Right lung (tissue), 10 donors: ENCODE measurements at places on chromosomes 1 and 21. TPM values are rescaled to one million over a fixed set of nuclear protein-coding genes. Genes with fewer than 3 reads are reported as not detected.

GRCh38 chr21:42062236-42063022 lies 8.7 kb upstream of the UMODL1 start:
- no peak for DNase-seq

ID3 gene
- polyA plus RNA-seq = 163 TPM

DNA sequence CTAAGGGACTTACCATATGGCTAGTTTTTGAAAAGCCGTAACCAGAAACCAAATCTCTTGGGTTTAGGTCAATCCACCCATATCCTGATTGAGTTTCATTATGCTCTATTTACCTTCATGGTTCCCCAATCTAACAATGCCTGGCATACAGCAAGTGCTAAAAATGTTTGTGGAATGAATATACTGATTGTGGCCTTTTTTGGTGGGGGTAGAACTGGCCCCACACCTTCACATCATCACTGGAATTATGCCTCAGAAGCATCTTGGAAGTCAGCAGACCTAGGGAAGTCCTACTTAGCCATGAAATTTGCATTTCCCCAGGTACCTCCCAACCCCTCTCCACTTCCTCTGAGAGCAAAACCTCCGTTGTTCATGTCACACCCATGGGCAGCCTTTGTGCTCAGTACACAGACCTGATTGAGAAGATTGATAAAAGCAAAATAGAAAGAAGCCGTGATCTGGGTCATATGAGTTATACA lies 17.8 kb upstream of the SLAMF1 start:
- DNase-seq = no peak

DNA sequence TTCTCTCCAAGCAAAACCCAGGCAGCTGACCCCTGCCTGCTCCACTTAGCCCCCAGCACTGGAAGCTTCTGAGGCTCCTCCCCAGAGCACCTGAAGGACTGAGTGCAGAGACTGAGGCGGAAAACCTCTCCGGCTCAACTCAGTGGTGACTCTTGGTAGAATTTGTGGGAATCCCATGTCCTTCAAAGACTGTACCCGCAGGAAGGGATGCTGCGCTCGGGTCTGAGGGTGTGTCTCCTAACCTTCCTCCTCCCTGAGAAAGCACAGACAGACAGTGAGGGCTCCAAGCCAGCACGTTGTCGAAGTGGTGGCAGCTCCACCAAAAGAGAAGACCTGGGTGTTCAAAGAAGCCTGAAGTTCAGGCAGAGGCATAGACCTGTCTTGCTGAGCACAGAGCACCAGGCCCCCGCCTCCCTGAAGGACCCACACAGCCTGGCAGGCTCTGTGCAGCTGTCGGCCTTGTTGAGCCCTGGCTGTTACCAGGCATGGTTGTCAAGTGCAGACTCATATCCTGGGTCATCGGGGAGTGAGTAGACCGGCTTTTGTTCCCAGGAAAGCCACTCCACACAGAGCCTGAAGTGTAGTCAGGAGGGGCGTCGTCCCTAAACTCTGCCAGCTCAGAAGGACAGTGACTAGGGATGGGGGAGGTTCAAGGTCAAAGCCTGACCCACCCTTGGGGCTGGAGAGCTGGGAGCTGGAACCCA lies 36.7 kb downstream of the CSMD2 start:
- DNase-seq = no peak

- no peak for DNase-seq
These were observed 3.0 kb downstream of the VASH2 start for GRCh38 chr1:212953321-212953720.

DNA sequence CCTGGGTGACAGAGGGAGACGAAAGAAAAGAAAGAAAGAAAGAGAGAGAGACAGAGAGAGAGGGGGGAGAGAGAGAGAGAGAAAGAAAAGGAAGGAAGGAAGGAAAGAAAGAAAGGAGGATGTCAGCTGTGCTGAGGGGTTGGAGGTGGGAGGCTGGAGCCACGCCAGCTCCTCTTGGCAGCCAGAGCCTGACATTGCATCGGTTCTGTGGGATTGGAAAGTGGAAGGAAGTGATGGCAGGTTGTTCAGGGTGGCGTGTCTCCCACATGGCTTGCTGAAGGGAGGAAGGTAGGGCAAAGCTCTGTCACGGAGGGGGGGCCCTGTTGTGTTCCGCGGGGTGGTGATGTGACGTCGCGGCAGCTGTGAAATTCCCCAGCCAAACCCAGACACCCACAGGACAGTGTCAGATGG lies 30.7 kb downstream of the EIF2D start:
- DNase-seq = no peak

DNA sequence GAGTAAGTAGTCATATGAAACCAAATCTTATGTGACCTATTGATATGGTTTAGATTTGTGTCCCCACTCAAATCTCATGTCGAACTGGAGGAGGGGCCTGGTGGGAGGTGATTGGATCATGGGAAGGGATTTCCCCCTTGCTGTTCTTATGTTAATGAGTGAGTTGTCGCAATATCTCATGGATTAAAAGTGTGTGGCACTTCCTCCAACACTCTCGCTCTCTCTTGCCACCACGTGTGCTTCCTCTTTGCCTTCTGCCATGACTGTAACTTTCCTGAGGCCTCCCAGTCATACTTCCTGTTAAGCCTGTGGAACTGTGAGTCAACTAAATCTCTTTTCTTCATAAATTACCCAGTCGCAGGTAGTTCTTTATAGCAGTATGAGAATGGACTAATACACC lies 241.2 kb downstream of the RGS7 start:
- DNase-seq = no peak

DNA sequence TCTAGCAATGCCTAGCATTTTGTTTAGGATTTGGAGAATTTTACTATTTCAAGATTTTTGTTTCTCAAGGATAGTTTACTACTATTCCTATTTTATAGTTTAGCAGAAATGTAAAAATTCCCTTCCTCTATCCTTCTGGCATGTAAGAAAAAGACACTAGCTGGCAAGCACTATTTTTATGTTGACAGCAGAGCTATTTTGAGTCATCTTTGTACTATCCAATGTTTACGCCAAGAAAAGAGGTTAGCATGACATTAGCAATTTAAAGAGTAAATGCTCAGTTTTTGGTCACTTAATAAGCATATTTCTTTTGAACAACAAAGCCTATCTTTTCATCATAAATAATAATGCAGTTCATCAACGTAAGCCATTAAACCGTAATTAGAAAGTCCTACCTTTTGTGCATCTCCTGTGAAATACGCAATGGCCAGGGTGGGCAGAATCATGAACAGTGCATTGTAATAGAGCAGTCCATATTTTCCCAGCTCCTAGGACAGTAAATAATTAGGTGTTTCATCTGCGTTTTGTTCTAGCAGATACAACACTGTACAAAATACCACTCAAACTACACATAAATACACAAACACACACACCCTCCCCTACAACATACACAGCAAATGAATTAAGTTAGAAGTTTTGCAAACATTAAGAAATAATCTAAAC lies 12.0 kb downstream of the SLC35D1 start:
- DNase-seq = no peak

- DNase-seq = no peak
These were observed 381.6 kb downstream of the SIPA1L2 start for GRCh38 chr1:232248276-232248820.

MNDA gene
- 4.8 TPM for polyA plus RNA-seq

DNA sequence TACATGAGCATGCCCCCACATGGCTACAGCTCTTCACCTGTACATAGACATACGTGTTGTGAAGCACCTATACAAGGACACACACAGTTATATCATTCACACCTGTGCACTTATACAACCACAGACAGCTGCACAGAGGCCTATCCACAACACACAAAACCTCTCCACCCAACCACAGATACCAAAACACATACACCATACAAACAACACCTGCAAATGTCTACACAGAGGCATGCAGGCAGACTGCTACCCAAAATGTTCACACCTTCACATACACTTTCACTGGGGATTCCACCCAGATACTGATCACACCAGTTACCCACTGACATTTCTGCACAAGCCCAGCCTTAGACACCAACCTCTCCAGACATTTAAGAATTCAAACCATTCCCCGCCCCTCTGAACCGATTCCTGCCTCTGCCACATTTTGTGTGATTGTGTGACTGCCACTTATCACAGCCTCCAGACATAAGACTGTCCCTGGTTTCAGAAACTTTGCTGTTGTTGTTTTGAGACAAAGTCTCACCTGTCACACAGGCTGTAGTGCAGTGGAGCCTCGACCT lies 2.0 kb downstream of the C1orf232 start:
- no peak for DNase-seq

GRCh38 chr1:198929961-198930599 lies 291.2 kb downstream of the PTPRC start:
- no peak for DNase-seq

KIF21B gene
- 7.6 TPM for polyA plus RNA-seq

- DNase-seq = no peak
These were observed 288.3 kb upstream of the ADGRL2 start for GRCh38 chr1:81512252-81513003.

OLIG2 gene
- polyA plus RNA-seq = not detected

TSPAN1 gene
- polyA plus RNA-seq = 2.0 TPM

GRCh38 chr1:59195151-59195550 lies 101.7 kb upstream of the FGGY start:
- no peak for DNase-seq

DNA sequence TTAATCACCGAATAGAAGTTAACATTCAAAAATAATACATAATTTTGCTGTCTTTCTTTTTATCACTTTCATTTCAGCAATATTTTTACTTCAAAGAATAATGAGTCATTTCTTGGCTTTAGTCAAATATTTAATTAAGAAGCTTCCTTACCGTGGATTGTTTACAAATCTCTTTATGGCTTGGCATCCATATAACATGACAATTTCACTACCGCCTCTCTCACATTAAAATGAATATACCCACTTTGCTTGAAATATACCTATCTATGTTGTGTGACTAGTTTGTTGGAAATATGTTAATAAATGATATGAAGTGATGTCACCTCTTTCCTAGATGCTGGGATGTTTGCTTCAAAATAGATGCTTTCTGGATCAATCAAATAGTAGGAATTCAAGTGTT lies 1203.9 kb downstream of the AMY1C start:
- DNase-seq = no peak

DNA sequence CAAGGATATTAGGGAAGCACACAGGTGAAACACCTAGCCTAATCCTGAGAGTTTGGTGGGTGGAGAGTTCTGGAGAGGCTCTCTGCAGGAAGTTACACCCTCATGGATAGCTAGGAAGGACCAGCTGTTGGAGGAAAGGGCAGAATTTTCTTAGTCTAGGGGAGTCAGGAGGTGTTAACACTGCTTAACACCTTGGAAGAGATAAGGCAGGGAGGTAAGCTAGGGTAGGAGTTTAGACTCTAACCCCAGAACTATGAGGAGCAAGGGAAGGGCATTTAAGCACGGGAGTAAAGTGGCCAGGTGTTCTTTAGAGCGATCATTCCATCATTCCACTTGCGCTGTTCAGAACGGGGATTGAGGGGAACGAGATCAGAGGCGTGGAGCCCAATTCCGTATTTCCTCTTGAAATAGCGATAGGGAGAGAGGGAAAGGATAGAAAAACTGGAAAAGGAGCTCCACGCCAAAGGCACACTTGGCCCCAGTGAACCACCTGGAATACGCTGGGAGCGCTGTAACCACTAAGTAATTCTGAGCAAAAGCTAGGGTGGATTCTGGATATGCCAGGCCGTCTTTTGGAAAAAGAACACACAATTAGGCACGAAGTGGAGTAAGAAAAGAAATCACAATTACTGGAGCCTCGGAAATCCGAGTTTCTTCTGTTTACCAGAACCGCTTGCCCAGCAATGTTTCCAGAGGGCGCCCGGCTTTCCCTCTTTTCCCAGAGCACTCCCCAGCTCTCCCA lies 1.5 kb upstream of the GPR137B start:
- DNase-seq = peak; percentile 9

DNA sequence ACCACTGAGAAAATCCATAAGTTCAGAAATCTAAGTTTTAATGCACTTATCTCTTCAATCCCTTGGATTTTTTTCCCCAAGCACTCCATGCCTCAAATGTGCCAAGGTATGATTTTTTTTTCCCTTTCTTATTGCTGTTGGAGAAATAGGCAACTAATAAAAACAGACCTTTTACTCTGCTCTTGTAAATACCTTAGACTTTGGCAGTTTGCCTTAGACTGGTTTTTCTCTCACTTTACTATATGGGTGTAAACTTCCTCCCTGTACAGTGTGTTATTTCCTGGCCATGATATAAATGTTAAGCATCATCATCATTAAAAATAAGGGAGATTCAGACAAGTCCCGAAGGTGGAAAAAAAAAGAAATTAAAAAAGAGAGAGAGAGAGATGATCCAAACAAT lies 65.7 kb downstream of the LRRC8C start:
- DNase-seq = no peak

SPRR2G gene
- not detected for polyA plus RNA-seq

- no peak for DNase-seq
These were observed 15.8 kb downstream of the PROK1 start for GRCh38 chr1:110466646-110467280.

MROH9 gene
- 1.2 TPM for polyA plus RNA-seq

APOBEC4 gene
- polyA plus RNA-seq = 1.3 TPM

IL20 gene
- not detected for polyA plus RNA-seq

- DNase-seq = no peak
These were observed 49.8 kb upstream of the H6PD start for GRCh38 chr1:9184749-9185148.

GRCh38 chr1:54335011-54335754 lies 71.0 kb downstream of the SSBP3 start:
- DNase-seq = peak; percentile 67

- DNase-seq = no peak
These were observed 143.9 kb upstream of the FMN2 start for GRCh38 chr1:239947801-239948200.

DNA sequence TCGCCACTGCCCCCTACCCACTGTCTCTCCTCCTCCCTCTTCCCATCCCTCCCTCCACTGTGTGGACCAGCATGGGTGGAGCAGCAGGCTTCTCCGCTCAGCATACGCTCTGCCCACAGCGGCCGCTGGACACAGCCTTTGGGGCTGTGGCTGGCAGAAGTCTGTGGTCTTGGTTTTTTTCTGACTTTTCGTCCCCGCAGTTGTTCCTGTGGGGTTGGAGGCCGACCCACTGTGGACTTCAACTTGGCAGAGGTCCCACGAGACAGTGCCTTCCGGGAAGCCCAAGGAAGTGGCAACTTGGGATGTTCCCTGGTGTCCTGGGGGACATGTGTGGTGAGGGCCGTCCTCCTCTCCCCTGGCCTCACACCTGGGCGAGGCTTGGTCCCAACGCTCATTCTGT lies 162.5 kb upstream of the C1orf174 start:
- no peak for DNase-seq
